ENCODE measurements at places on chromosomes 12 and 14.
A peak's percentile ranks its signal among the peaks of the same experiment; 100 is the strongest.

DNA sequence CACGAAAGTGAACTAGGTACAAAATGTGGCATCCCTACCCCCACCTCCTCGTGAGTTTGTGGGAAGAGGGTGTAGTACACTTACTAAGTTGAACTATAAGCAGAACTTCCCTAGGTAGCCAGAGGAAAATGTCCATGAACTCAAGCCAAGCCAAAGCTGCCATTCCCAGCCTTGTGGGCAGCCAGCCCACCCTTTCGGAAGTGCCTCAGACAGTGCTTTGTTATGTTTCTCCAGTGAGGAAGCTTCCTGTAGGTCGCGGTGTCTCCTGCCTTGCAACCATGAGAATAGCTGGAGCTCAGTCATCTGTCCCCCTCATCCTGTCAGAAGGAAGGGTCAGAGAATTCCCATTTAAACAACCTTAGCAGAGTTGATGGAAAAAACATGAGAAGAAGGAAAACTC, 266.9 kb downstream of the DUSP6 start:
- DNase-seq = no peak

GRCh38 chr12:68559984-68560850, 50.5 kb upstream of the RAP1B start:
- DNase-seq = no peak

GRCh38 chr14:90287791-90288190, 31.4 kb downstream of the PSMC1 start:
- no peak for DNase-seq

DNA sequence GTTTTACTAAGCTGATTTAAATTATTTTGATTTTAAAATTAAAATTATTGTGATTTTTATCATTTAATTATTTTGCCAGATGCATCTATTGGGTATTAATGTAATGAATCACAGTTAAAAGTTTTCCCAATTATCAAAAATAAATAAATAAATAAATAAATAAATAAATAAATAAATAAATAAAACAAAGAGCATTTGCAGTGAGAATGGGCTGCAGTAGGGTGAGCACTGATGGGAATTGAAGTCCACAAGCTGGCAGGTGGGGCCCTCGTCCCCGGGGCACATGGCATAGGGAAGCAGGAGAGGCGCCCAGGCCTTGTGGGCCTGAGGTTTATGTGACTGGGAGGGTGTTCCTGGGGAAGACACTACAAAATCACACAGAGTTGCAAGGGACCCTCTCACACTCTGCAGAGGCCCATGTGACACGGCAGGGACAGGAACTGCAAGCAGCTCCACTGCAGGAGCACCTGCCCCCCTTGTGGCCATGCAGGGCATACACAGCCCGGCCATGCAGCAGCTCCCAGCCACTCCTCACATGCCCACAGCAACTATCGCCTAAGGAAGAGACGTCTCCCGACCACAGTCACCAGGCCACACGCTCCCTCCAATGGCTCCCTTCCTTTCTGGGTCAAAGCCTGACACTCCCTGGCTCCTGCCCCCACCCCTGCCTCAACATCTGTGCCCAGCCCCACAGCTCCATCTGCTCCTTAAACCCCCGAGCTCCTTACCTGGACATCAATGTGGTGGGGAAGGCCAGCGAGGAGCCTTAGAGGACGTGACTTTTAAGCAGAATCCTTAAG, 256.3 kb upstream of the SFSWAP start:
- peak; percentile 37 for DNase-seq

DNA sequence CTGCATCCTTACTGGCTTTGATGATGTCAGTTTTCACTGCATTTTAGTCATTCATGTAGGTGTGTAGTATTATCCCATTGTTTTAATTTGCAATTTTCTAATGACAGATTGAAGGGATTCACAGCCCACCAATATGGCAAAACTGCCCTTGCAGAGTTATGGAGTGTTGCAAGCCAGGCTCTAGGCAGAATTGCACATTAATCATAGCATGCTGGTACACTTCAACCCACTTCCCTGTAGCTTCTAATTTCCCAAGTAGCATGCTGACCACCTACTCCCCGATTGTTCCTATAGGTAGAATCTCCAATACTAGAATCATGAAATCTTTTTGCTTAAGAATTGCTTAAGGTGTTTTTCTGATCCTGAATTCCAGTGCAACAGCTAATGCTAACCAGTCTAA, 5.2 kb upstream of the RNASE6 start:
- DNase-seq = no peak

DNA sequence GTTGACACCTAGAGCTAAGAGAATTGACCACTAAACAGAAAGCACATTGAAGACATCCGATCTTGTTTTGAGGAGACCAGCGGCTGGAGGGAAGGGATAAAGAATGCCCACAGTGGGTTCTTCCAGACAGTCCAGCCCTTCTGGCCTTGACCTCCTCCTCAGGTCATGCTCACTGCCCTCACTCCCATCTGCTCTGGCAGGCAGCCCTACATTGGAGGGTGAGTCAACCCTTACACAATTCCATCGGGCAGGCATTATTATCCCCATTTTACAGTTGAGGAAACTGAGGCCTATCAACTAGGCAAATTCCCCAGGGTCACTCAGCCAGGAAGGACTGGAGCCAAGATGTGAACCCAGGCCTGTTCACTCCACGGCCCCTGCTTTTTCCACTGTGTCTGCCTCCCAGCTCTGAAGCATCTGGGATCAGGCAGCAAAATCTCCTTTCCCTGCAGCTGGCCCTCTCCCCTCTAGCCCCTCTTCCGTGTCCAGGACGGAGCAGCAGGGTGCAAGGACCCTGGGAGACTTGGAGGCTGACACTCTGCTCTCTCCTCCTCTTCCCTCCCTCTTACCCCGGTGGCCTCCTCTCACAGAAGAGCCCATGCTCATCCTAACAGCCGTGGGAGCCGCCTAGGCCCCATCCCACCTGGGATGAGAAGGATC, 5.3 kb downstream of the SCNN1A start:
- no peak for DNase-seq

DNA sequence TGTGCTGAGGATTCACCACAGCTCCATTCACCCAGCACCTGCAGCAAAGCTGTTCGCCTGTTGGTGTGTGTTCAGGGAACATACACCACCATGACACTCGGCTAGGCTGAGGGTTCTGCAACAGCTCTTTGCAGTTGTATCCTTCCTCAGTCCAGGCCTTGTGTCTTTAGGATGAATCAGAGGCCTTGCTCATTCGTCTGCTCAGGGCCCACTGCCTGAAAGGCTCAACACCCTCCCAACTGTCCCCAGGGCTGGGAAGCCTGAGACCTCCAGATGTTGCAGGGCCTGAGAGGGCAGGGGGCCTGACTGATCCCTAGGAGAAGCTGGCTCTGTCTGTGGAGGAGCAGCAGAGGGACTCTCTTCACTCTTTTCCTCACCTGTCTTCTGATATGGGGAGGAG, 11.2 kb downstream of the ZDHHC22 start:
- DNase-seq = no peak

GRCh38 chr12:13376610-13377373, 180.3 kb downstream of the EMP1 start:
- DNase-seq = no peak

GRCh38 chr14:98634043-98634820, 637.8 kb downstream of the BCL11B start:
- no peak for DNase-seq

DNA sequence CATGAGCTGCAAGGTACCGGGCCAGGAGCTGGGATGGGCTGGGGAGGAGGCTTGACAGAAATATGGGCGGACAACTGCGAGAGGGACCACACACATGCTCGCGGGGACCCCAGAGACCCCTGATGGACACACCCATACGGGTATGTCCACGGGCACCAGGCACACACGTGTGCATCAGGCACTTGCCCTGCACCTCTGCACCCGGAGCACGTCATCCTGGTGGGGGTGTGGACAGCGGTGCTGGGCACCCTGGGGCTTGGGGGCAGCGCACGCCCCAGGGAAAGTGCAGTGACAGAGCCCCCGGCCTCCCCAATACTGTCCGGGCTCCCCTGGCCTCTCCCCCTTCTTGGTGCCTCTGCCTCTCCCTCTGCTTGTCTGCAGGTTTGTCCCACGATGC, 1.7 kb upstream of the CRIP1 start:
- no peak for DNase-seq

GRCh38 chr14:65972891-65973290, 513.3 kb upstream of the CCDC196 start:
- DNase-seq = no peak

DNA sequence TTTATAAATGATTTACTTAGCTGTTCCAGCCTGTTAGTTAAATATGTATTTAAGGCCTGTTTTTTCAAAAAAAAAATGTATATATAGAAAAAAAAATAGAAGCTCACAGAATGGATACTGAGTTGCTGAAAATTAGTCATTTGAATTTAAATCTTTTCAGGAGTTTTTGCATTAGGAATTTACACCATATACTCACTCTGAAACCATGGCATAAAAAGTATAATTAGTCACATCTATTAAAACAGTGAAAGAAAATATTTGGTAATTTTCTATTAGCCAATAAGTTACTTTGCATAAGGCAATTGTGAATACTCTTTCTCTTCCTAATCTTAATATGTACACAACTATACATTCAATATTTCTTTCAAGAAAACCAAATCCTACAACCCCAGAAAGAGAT, 51.9 kb downstream of the HMGA2 start:
- no peak for DNase-seq

DNA sequence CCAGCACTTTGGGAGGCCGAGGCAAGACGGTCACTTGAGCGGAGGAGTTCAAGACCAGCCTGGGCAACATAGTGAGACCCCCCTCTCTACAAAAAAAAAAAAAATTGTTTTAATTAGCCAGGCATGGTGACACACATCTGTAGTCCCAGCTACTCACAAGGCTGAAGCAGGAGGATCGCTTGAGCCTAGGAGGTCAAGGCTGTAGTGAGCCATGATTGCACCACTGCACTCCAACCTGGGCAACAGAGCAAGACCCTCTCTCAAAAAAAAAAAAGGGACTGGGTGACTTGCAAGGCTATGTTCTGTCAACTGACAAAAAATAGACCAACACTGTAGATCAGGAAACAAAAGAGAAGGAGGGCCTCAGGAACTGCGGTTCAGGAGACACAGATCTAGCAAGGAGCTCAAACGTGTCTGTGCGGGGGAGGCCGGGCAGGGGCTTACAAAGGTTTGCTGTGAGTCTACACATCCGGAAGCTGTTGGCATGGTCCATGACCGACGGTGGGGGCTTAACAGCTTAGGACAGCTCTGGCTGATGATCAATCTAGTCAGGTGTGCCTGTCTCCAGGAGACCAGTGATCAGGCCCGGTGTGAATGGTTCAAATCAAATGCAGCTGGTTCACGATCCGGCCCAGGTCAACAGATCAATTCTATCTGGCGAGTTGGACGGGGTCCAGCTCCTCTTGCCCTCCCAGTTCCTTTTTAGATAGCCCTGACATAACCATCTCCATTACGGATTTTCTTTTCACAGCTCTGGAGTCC, 31.7 kb upstream of the INF2 start:
- DNase-seq = peak; percentile 64

- DNase-seq = no peak
Observed at GRCh38 chr12:104420868-104421267, 35.9 kb upstream of the CHST11 start.
